ENCODE measurements at places on chromosomes 11 and 22.

DNA sequence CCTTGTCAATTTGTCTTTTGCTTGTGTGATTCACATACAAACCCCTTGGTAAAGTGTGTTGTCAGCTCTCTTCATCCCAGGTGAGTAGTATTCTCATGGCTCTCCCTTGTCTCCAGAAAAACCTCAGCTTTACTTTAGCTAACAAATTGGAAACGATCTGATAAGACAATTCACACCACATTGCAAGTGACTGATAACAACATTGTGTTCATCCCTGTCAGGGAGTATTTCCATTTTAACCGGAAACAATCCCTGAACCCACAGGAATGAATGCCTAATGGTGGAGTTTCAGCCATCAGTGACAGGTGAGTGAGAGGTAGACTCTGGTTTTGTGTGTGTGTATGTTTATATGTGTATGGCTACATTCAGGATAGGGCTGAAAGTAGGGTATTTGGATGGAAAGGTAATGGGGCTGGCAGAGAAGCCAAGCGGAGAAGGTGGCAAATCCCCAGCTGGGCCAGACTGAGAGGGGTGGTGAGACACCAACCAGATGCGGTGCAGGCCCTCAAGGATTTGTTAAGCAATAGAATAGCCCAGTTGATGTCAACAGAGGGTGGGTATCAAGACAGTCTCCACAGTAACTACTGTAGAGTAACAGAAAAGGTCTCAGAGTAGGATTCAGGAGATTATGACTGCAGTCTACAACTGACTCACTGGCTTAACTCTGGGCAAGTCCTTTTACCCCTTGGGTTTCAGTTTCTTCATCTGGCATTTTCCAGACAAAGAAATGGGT, 7.6 kb downstream of the LRRC51 start:
- no peak for DNase-seq

GRCh38 chr22:28541137-28541536, 138.5 kb downstream of the TTC28 start:
- DNase-seq, result no peak

GRCh38 chr11:78748918-78749690, 174.4 kb upstream of the NARS2 start:
- DNase-seq, result no peak

- no peak for DNase-seq
These were observed 304.4 kb downstream of the AASDHPPT start for GRCh38 chr11:106381895-106382294.

Measured in NCI-H1048 (cell line).